ENCODE measurements at places on chromosomes 1 and 21.

DNA sequence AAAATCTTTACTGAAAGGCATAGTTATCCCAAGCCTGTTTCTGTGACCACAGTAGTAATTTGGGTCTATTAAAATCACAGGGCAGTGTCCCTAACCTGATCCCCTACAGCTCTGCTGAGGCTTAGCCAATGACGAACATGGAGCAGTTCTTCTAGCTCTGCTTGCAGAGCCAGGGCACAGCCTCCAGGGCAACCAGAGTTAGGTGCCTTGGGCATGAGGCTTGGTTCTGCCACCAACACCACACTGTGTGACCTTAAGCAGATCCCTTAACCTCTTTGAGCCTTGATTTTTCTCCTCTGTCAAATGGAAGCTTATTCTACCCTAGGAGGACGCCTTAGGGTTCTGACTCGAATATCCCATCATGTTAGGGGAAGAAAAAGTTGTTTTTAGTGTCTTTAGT is 86.7 kb upstream of the TLR5 start:
- no peak for DNase-seq
- no peak overlapping the region for H3K4me3 ChIP-seq

- peak; percentile 62 for DNase-seq
- no peak overlapping the region for H3K4me3 ChIP-seq
- no peaks in the 10 kb centered on the region for H3K4me1 ChIP-seq
- H3K27ac ChIP-seq: no peak overlapping the region
- no peaks in the 10 kb centered on the region for H3K36me3 ChIP-seq
- no peaks in the 10 kb centered on the region for H3K27me3 ChIP-seq
Measured at GRCh38 chr21:29403922-29404538, 105.3 kb downstream of the BACH1 start.

- DNase-seq: no peak
- no peaks in the 10 kb centered on the region for H3K27me3 ChIP-seq
- H3K36me3 ChIP-seq: no peaks in the 10 kb centered on the region
- peaks cover 11% of the 10 kb centered on the region for H3K4me1 ChIP-seq
- no peak overlapping the region for H3K4me3 ChIP-seq
- no peak overlapping the region for H3K27ac ChIP-seq
Measured at GRCh38 chr1:48036710-48037355, 39.6 kb upstream of the TRABD2B start.

- H3K4me3 ChIP-seq: no peak overlapping the region
- no peaks in the 10 kb centered on the region for H3K27me3 ChIP-seq
- no peaks in the 10 kb centered on the region for H3K4me1 ChIP-seq
- H3K36me3 ChIP-seq: no peaks in the 10 kb centered on the region
- DNase-seq: no peak
Measured at GRCh38 chr1:193730017-193730416, 543.6 kb upstream of the B3GALT2 start.

DNA sequence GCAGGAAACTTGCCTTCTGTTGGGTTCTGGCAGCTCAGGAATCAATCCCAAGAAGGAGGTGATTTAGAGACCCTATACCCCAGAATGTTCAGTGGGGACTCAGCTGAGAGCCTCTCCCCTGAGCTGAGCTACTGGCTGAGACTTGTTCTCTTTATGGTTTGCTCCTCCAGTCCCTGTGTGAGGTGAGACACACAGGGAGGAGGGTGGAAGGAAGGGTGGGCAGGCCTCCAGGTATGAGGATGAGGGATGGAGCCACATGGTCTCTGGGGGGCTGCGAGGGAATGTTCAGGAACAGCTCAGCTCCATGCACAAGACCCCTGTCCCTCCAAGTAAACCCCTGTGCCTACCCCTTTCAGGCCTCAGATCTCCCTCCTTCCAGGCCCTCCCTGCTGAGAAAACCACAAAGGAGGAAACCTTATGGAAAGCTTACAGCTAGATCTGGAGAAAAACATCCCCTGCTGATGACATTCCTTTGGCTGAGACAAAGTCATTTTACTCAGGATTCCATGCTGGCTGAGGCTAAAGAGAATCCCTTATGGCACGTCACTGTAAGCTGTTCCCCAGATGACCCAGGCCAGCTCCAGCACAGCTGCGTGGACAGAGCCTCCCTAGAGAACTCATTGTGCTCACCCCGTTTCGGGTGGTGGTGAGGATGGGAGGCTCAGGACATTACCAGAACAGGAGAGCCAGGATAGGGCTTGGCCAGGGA is 91.5 kb upstream of the IPO9 start:
- DNase-seq: no peak
- H3K4me3 ChIP-seq: no peak overlapping the region
- H3K4me1 ChIP-seq: peaks cover 24% of the 10 kb centered on the region

DNA sequence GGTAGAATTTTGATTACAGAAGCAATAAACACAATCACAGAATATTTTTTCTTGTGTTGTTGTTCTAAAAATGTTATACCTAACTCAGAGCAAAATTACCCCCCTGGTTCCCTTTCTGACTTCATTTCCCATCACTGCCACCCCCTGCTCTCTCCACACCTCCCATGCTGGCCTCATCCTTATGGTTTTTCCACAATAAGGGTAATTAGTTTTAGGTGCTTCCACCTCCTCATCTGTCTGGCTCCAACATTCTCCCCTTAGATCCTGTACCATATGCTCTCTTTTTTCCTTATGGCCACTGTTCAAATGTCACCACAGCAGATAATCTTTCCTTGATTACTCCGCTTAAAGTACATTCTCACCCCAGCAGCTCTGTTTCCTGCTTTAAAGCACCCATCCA is 2208.6 kb downstream of the MRPL39 start:
- H3K36me3 ChIP-seq: no peaks in the 10 kb centered on the region
- DNase-seq: no peak
- no peak overlapping the region for H3K27ac ChIP-seq
- no peaks in the 10 kb centered on the region for H3K4me1 ChIP-seq
- H3K4me3 ChIP-seq: no peak overlapping the region

DNA sequence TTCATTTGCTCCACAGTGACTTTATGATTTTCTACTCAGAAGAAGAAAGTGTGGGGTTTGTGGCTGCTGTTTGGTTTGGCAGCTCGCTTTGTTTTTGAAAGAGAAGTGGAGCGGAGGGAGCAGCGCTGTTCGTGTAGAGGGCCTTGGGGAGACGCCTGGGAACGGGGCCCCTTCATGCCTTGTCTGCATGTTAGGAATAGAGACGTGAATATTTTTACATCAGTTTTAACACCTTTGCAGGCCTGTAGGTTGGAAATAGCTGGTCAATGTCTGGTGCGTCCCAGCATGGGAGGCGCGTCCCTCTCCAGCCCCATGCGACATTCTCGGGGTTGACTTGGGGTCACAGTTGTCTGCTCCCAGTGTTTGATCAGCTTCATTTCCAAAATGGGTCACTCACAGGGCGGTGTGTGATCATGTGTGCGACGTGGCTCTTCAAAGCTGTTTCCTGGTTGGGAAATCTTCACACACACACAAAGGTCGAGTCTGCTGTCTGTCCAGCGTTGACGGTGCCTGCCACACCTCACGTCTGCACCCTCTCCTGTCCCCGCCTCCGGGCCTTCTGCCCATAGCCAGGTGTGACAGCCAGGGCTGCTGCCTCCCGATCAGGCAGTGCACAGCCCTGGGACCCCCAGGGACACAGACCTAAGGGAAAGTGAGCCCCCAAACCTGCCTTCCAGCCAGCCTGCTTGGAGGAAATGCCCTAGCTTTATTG is 149.2 kb downstream of the PSMG1 start:
- H3K36me3 ChIP-seq: no peaks in the 10 kb centered on the region
- peaks cover 20% of the 10 kb centered on the region for H3K4me1 ChIP-seq
- peak overlapping the region; percentile 76 for H3K27ac ChIP-seq
- peak overlapping the region; percentile 6 for H3K4me3 ChIP-seq

All from upper lobe of right lung (tissue), 1 donor.